ENCODE measurements at places on chromosomes 12 and 14. TPM values are rescaled to one million over a fixed set of nuclear protein-coding genes. Genes with fewer than 3 reads are reported as not detected.

RGS6 gene
- polyA plus RNA-seq: not detected

- peaks cover 4% of the 10 kb centered on the region for H3K27me3 ChIP-seq
- no peak for DNase-seq
- no peaks in the 10 kb centered on the region for H3K4me1 ChIP-seq
- H3K27ac ChIP-seq: no peak overlapping the region
- no peaks in the 10 kb centered on the region for H3K36me3 ChIP-seq
These were observed 286.3 kb downstream of the NUAK1 start for GRCh38 chr12:105852496-105852895.

- no peaks in the 10 kb centered on the region for H3K27me3 ChIP-seq
- H3K36me3 ChIP-seq: no peaks in the 10 kb centered on the region
- no peak overlapping the region for H3K4me3 ChIP-seq
- no peak overlapping the region for H3K27ac ChIP-seq
These were observed 635 bp upstream of the HECTD4 start for GRCh38 chr12:112382866-112383265.

- H3K4me3 ChIP-seq: no peak overlapping the region
- no peaks in the 10 kb centered on the region for H3K4me1 ChIP-seq
- no peaks in the 10 kb centered on the region for H3K36me3 ChIP-seq
- DNase-seq: no peak
These were observed 10.7 kb downstream of the DYRK4 start for GRCh38 chr12:4572680-4573079.

DNA sequence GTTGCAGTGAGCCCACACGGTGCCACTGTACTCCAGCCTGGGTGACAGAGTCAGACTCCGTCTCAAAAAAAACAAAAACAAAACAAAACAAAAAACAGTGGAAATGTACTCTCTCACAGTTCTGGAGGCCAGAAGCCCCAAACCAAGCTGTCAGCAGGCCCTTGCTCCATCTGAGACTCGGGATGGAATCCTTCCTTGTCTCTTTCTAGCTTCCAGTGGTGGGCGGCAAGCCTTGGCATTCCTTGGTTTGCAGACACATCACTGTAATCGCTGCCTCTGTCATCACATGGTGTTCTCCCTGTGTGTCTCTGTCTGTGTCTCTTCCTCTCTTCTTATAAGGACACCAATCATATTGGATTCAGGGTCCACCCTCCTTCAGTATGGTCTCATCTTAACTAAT, 6.4 kb downstream of the TNS2 start:
- H3K27ac ChIP-seq: no peak overlapping the region
- H3K4me1 ChIP-seq: peaks cover 28% of the 10 kb centered on the region
- no peak overlapping the region for H3K4me3 ChIP-seq
- no peaks in the 10 kb centered on the region for H3K27me3 ChIP-seq

GRCh38 chr12:8912914-8913313, 1.4 kb upstream of the PHC1 start:
- H3K27ac ChIP-seq: no peak overlapping the region
- H3K27me3 ChIP-seq: no peaks in the 10 kb centered on the region
- no peak overlapping the region for H3K4me3 ChIP-seq
- H3K4me1 ChIP-seq: peaks cover 2% of the 10 kb centered on the region
- no peak for DNase-seq

LMO3 gene
- 0.49 TPM for polyA plus RNA-seq

- no peaks in the 10 kb centered on the region for H3K4me1 ChIP-seq
- H3K4me3 ChIP-seq: no peak overlapping the region
- H3K36me3 ChIP-seq: no peaks in the 10 kb centered on the region
- no peak overlapping the region for H3K27ac ChIP-seq
- H3K27me3 ChIP-seq: no peaks in the 10 kb centered on the region
- DNase-seq: no peak
These were observed 193.5 kb upstream of the CNOT2 start for GRCh38 chr12:70049596-70050360.

DNA sequence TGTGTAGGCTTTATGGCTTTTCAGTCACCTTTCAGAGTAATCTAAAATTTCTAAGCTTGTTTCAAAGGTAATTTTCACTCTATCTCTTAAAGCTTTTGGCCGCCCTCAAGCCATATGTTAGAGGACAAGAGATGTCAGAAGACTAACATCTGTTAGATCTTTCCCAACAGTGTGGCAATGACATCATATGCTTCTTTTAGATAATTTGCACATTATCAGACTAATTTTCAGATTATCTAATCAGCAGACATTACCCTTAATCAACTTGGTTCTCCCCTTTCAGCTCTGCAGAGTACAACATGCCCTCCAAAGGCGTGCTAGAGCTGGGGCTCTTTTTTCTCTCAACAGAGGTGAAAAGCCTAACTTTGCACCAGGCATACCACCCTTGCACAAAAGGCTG, 207.1 kb downstream of the DPF3 start:
- peaks cover 15% of the 10 kb centered on the region for H3K36me3 ChIP-seq
- H3K27ac ChIP-seq: no peak overlapping the region
- peaks cover 7% of the 10 kb centered on the region for H3K4me1 ChIP-seq

- no peak overlapping the region for H3K4me3 ChIP-seq
- DNase-seq: no peak
- no peaks in the 10 kb centered on the region for H3K27me3 ChIP-seq
- no peaks in the 10 kb centered on the region for H3K36me3 ChIP-seq
These were observed 114.0 kb downstream of the GALC start for GRCh38 chr14:87878959-87879358.

- DNase-seq: no peak
- H3K27ac ChIP-seq: no peak overlapping the region
These were observed 149.3 kb downstream of the ATP23 start for GRCh38 chr12:58090685-58091084.

DNA sequence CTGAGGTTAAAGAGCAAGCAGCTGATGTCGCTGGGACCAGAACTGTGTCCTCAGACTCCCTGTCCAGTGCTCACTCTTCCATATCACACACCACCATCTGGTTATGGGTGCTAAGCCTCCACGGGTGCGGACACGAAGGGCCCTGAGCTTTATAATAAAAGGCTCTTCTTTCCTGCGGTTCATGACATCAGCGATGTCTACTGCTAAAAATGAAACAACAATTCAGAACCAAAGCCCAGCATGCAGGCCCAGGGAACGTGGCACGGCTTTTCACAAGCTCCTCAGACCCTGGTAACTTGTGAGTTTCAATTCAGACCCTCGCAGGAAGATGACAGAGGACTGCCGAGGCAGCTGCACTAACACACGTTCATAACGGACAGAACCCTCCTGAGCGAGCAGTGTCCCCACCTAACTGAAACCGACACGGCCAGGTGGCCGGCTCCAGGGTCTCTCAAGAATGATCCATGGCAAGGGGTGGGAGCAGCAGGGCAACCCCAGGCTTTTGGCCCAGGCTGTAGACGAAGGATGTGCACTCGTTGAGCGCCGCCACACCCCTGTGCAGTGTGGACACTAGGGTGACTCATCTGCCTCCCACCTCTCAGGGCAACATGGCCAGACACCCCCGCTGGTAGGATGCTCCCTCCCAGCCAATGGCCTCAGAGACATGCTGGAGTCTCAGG, 180.3 kb downstream of the CALM1 start:
- H3K27me3 ChIP-seq: no peaks in the 10 kb centered on the region
- peak overlapping the region; percentile 5 for H3K27ac ChIP-seq
- H3K4me1 ChIP-seq: peaks cover 7% of the 10 kb centered on the region
- H3K4me3 ChIP-seq: no peak overlapping the region
- H3K36me3 ChIP-seq: peaks cover 5% of the 10 kb centered on the region
- DNase-seq: no peak

- H3K4me1 ChIP-seq: no peaks in the 10 kb centered on the region
- peak; percentile 58 for DNase-seq
- no peak overlapping the region for H3K4me3 ChIP-seq
- no peaks in the 10 kb centered on the region for H3K36me3 ChIP-seq
- no peak overlapping the region for H3K27ac ChIP-seq
These were observed 77.6 kb downstream of the ZFP36L1 start for GRCh38 chr14:68714991-68715924.

DNA sequence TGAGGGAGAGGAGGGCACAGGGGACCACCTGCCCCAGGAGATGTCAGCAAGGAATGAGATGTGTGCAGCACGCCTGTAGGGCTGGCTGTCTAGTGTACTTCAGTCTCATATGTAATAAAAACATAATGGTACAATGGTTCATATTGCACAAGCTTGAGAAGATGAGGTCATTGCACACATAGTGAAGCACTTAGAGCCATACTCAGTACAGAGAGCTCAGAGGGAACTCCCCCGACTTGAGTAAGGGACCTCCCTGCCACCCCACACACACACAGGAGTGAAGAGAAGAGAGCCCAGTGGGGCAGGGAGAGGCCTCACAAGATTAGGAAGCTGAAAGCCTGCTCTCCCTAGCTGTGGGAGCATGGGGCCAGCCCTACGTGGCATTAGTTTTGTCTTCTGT, 61.5 kb downstream of the SLC6A12 start:
- no peak overlapping the region for H3K4me3 ChIP-seq
- H3K4me1 ChIP-seq: peaks cover 3% of the 10 kb centered on the region
- H3K36me3 ChIP-seq: no peaks in the 10 kb centered on the region
- DNase-seq: peak; percentile 63
- H3K27ac ChIP-seq: no peak overlapping the region
- H3K27me3 ChIP-seq: peaks cover 48% of the 10 kb centered on the region

DNA sequence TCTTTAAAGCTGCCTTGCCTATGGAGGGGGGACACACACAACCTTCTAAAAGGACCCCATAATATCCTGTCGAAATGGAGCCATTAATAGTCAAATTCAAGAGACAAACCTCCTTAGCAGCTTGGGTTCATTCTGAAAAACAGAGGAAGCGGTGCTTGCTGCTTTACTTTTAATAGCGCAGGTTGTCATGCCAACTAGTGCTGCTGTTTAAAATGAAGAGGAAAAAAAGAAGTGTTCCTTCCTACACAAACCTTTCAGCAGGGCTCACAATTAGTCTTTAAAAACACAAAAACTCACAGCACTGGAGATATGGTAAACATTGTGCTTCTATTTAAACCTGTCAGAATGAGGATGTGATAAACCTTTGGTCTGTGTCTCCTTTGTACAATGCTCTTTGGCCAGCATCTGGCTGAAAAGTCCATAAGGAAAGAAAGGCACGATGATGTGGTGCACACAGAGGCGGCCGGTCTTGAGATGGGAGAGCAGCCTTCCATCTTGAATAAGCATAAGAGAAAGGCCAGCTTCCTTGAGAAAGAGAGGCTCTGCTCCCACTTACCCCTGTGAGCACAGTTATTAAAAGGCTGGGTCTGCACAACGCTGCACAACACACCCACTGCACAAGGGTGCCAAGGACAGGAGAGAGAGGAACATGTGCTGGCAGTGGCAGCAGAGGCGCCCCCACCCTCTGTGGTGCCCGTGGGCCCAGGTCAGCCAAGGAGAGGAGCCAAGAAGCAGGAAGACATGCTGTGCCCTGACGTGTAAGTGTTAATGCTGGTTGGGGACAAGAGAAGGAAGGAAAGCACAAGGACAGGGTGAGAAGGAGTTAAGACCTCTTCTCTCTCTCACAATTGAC, 144.6 kb downstream of the TTC7B start:
- H3K4me3 ChIP-seq: no peak overlapping the region
- peaks cover 7% of the 10 kb centered on the region for H3K36me3 ChIP-seq
- H3K27ac ChIP-seq: no peak overlapping the region
- no peaks in the 10 kb centered on the region for H3K27me3 ChIP-seq

SLC4A8 gene
- 3.1 TPM for polyA plus RNA-seq

DNA sequence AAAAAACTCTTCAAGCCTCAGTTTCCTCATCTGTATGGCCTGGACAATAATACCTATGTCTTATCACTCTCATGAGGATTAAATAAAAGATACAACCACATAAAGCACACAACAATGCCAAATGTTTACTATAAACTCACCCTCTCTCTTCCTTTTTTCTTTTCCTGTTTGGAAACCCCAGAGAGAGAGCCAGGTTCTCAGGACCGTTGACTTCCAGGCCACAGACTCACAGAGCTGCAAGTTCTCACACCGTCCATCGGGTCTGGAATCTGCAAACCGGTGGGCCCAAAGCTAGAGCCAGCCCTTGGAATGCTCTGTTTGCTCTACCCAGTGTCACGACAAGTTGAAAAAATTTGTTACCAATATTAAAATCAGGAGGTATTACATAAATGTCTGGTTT, 4.6 kb upstream of the CD4 start:
- no peak for DNase-seq
- H3K27me3 ChIP-seq: no peaks in the 10 kb centered on the region
- no peak overlapping the region for H3K27ac ChIP-seq
- no peaks in the 10 kb centered on the region for H3K36me3 ChIP-seq

- peaks cover 28% of the 10 kb centered on the region for H3K36me3 ChIP-seq
- DNase-seq: peak; percentile 98
- H3K27me3 ChIP-seq: no peaks in the 10 kb centered on the region
- peaks cover 7% of the 10 kb centered on the region for H3K4me1 ChIP-seq
- H3K27ac ChIP-seq: no peak overlapping the region
These were observed 16.2 kb downstream of the ABHD4 start for GRCh38 chr14:22614240-22614799.

DNA sequence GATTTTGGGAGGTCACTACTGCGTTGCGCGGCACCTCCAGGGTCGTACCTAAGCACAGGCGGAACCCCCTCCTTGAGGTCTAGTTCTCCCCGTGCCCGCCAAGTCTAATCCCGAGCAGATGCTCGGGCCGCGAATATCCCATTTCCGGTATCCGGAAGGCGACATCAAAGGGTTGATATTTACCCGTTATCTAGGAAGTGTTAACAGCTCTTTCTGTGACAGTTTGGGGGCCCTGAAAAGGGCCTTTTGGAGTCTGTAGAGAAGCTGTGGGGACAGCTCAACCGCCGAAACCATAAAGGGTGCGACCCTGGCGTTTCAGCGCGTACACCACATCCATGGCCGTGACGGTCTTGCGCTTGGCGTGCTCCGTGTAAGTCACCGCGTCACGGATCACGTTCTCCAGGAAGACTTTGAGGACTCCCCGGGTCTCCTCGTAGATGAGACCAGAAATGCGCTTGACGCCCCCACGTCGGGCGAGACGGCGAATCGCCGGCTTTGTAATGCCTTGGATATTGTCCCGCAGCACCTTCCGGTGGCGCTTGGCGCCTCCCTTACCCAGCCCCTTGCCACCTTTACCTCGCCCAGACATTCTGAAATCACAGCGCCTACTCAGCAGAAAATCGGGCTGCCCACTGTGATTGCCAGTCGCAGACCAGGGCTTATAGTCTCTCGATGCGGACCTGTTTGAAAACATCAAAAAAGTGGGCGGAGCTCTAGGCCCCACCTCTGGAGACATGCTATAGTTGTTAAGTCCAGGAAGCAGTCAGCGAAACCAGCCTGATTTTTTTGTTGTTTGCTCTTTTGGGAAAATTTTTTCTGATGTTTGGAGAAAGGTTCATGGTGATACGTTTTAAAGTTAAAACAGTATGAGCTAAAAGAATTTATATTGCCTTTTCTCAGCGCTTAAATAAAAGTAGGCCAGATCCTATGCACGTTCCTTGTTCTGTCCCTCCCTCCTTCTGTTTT, 32.5 kb downstream of the WBP11 start:
- no peaks in the 10 kb centered on the region for H3K27me3 ChIP-seq
- no peaks in the 10 kb centered on the region for H3K36me3 ChIP-seq
- peak; percentile 91 for DNase-seq
- peak overlapping the region; percentile 62 for H3K4me3 ChIP-seq
- no peaks in the 10 kb centered on the region for H3K4me1 ChIP-seq

- no peaks in the 10 kb centered on the region for H3K27me3 ChIP-seq
- no peaks in the 10 kb centered on the region for H3K4me1 ChIP-seq
- no peak overlapping the region for H3K4me3 ChIP-seq
- no peaks in the 10 kb centered on the region for H3K36me3 ChIP-seq
- no peak overlapping the region for H3K27ac ChIP-seq
These were observed 21.6 kb downstream of the TGFB3 start for GRCh38 chr14:75960231-75960630.

All from IMR-90 (cell line).